Activated CD4-positive, alpha-beta T cell treated with anti-CD3 and anti-CD28 coated beads, Interleukin-2, amount 50 U/mL, for 16 hours (primary cell): ENCODE measurements at places on chromosomes 5 and 9.
A peak's percentile ranks its signal among the peaks of the same experiment; 100 is the strongest.

DNA sequence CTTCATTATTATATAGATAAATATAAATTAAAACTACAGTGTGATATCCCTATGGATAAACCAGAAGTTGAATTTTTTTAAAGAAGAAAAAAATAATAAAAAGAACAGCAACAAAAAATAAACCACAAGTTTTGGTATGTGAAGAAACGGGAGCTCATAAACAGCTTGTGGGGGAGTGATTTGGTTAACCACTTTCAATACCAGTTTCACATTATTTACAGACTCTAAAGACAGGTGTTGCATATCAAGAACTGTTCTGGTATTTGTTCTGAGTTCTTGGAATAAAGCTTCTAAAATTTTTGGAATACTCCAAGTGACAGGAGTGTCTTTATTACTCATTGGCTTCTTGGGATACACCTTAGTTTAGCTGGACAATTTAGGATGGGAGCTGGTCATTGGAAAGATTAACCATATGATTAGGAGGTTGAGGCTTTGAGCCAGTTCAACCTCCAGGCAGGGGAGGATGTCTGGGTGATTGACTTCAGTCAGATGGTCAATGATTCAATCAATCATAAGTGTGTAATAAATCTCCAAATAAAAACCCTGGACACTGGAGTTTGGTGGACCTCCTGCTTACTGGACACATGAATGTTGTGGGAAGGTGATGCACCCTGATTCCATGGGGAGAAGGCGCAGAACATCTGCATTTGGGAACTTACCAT lies 2223.1 kb upstream of the C9orf72 start:
- peak; percentile 1 for DNase-seq

GRCh38 chr5:155750571-155750970 lies 576.4 kb upstream of the SGCD start:
- no peak for DNase-seq

DNA sequence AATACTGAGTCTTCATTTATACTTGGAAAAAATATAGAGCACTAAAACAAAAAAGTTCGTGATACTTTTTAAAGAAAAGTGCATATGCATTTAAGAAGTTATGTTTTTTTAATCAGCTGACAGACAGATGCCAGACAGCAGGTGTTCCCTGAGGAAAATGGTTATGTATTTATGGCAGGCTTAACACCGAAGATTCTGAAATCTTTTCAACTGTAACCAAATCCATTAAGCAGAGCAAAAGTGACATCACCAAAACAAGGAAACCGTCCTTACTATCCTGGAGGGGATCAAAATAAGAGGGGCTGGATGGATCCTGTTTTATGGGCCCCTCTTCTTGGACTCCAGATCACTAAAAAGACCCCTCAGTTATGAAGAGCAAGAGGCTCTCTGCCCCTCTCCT lies 404.9 kb upstream of the ADAMTS16 start:
- no peak for DNase-seq

- peak; percentile 57 for DNase-seq
Measured at GRCh38 chr5:38806775-38807258, 39.0 kb upstream of the OSMR start.

GRCh38 chr5:80623999-80624398 lies 30.5 kb upstream of the MSH3 start:
- DNase-seq, result no peak

GRCh38 chr9:25936031-25936430 lies 257.8 kb upstream of the TUSC1 start:
- no peak for DNase-seq

GRCh38 chr9:136671254-136671614 lies 8.5 kb downstream of the EGFL7 start:
- DNase-seq, result no peak

DNA sequence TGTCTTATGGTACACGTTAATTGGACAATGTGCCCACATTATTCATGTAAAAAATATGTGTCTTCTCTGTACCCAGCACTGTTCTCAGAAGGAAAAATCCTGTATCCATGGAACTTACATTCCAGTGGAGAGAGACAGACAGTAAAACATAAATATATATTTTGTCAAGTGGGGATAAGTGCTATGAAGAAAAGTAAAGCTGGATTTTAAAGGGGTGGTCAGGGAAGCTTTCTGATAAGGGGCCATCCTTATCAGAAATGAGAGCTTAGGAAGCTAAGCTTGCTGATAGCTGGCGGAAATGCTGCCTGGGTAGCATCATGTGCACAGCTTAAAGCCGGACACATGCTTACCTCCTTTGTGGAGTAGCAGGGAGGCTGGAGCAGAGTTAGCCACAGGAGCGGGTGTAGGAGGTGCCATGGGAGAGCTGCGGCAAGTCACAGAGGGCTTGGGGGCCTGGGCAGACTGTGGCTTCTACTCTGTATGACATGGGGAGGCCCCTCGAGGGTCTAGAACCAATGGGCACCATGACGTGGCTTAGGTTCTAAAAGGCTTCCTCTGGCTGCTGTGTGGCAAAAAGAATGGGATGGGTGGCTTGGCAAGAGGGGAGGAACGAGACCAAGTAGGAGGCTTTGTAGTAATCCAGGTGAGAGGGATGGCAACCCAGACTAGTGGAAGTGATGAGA lies 141.7 kb downstream of the FGF1 start:
- no peak for DNase-seq

DNA sequence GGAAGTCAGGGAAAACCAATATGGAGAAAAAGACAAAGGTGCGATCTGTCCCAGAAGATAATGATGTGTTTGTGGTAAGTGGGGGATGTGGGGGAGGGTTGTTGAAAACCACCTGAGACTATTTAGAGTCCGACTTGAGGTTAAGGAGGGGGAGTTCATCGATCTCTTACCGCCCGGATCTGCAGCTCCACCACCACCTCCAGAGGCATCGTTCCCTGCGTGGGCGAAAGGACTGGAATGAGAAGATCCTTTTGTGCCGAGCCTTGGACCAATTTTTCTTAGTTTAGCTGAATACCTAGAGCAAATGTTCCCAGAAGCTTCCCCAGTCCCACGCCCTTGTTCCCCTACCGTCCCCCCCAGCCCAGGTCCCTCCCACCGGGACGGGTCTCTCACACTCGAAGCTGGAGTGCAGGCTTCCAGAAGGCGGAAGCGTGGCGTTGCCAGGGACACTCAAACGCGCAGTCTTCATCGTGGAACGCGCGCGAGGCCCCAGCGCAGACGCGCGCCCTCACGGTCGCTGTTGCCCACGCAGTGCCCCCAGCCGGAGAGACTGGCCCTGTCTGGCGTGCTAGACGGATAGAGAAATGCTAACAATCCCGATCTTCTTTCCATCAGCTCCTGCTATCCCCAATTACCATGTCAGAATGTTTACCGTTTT lies at the start of gene SPATA6L:
TSS of gene SPATA6L (minus strand) at position 439 of the 658 bp plus-strand sequence. CDS start at position 209, 230 bp downstream.
- peak; percentile 33 for DNase-seq

DNA sequence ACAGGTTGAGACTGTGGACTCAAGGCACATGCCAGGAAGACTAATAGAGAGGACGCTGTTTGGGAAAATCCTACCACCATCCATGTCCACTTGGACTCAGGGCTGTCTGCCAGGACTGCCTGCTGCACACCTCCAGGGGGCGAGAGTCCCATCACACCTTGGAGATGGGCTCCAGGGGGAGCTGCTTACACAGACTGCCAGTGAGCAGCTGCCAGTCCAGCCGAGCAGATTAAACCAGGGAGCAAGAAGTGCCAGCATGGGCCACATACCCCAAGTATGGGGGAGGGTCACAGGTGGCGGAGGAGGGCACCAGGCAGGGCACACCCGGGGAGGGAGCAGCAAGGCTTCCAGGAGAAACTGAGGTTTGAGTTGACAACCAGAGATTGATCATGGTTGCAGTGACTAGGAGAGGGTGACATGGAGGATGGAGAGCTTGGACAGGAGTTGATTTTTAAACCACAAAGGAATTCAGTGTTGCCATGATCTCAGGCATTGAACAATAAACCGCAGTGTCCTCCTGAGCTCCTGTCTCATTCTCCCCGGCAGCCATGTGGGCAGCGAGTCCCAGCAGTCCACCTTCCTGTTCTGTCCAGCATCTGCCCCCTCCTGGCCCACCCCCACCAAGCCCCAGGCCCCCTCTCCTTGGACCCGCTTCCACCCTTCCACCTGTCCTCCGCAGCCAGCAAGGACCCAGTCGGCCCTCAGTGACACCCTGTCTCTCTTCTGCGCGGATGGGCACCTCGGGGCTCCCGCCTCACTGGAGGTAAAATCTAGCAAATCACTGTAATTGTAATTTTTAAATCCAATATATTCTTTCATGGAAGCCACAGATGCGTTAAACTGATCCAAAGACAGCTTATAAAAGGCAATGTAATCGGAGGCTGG lies 3.1 kb upstream of the VAV2 start:
- peak; percentile 19 for DNase-seq

DNA sequence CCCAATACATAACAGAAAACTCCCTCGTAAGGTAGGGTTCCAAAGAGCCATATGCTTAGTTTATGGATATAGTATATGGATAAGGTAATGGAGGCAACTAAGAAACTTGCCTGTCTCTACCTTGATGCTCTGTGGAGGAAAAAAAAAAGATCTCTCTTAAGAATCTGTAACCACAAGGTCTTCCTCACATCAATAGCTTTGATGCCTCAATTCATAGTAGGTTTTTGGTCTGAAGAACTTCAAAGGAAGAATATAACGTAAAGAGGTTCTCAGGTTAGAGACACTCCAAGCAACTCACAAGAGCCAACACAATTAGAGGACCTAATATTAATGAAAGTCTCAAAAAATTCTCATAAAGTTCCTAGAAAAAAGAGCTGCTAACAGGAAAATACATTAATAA lies 140.2 kb downstream of the FBN2 start:
- DNase-seq, result no peak

GRCh38 chr5:138541511-138542179 lies 1.4 kb downstream of the ETF1 start:
- DNase-seq, result no peak

DNA sequence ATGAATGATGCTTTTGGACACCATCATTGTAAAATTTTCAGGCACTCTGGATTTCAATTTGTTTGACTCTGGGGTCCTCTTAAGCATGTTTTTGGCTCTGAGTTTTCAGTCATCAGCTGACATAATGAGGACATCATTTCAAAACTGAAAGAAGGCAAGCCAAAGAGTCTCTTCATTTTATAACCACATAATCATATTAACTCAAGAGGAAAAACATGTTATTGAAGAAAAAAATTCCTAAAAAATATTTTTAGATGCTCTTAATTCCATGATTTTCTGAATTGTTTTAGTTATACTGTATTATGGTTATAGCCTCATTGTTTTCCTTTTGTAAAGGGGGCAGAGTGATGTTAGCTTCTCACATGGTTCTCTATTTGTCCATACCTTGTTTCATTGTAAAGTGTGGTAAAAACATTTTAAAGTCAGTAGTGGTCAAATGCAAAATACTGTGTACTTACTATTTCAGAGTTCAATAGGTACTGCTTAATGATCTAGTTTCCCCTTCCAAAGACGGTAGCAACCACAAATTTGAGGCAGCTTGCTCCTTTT lies 472.1 kb downstream of the DMRT2 start:
- DNase-seq, result no peak

DNA sequence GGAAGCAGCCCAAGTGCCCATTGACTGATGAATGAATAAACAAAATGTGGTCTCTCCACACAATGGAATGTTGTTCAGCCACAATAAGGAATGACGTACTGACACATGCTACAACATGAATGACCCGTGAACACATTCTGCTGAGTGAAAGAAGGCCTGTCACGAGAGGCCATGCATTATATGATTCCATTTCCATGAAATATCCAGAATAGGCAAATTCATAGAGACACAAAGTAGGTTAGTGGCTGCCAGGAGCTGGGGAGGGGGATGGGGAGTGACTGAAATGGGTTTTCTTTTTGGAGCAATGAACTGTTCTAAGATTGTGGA lies 41.4 kb downstream of the BICD2 start:
- no peak for DNase-seq

DNA sequence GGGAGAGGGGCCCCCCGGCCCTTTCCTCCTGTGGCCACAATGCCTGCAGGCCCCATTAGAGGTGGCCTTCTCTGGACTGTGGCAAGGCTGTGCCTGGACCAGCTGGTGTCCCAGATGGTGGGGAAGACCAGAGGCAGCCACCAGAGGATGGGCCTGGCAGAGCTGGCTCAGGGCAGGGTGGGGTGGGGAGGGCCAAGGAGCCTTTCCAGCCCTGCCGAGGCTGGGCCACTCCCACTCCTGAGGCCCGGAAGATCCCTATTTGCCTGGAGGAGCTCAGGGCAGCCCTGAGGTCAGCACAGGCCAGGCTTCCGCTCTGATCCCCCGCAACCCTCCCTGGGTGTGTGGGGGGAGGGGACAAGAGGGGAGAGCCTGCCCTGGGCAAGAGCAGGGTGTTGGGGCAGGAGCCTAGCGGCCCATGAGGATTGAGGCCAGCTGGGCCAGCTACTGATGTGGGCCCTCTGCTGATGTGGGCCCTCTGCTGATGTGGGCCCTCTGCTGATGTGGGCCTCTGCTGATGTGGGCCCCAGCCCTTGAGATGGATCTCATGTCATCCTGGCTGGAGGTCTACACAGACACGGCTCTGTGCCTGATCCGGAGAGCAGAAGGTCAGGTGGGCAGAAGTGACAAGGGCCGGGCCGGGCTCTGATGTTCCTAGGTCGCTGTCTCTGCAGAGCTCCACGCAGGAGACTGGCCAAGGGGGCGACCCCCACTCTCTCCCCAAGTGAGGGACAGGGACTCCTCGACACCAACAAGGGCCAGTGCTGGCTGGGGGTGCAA lies 6.0 kb downstream of the MRPS2 start:
- no peak for DNase-seq

DNA sequence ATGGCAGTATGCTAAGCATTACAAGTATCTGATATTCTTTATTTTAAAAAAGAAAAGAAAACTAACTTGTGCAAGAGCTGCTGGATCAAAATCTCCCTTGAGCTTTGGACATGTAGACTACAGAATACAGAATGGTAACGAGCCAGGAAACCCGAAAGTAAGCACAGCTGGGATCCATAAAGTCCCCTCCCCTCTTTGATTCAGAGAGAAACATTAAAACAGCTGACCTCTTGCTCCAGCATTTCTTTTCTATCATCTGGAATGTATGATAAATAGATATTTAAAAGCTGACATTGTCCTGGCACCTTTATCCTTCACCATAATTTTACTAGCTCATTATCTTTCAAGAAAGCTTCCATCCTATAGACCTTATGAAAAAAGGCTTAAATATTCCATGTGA lies 28.2 kb upstream of the LPAR1 start:
- no peak for DNase-seq

DNA sequence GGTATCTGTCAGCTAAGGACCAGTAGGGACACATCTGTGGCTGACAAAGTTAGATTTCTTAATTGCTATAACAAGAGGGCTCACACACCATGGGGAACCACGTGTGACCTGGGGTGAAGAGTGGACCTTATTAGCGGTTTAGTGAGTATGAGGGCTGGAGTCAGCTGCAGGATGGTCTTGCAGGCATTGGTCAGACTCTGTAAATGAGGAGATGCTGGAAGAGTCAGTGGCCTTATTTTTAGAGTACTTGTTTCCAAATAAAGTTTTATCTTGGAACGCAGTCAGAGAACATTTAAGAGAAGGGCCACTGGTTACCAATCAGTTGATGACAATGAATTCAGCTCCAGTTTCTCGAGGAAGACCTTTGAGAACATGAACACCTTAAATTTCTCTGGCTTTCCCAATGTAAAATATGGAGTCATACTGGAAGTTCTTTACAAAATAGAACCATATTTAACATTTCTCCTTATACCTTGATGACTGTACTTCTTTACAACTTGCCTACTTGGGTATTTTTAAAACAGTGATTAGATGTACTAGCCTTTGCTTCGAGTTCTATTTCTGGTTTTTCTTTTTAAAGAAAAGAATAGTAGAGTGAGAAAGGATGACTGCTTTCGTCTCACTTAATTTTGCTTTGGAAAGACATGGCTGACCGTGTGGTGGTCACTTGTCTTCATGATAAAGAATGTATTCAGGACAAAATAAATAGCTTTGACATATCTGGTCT lies 185.9 kb upstream of the S1PR3 start:
- no peak for DNase-seq

GRCh38 chr9:27189426-27189825 lies 80.4 kb downstream of the TEK start:
- DNase-seq, result no peak

- DNase-seq, result peak; percentile 10
Measured at GRCh38 chr5:89255845-89256463, 373.0 kb upstream of the MEF2C start.
